ENCODE measurements at places on chromosomes 5 and 9. TPM values are rescaled to one million over a fixed set of nuclear protein-coding genes. Genes with fewer than 3 reads are reported as not detected.

Gene TAF11L5
- not detected for total RNA-seq

- no peak for DNase-seq
These were observed 290.5 kb downstream of the SLF1 start for GRCh38 chr5:94908889-94909480.

Gene CDO1
- not detected for total RNA-seq

Gene TRIO
- 96.4 TPM for total RNA-seq

GRCh38 chr9:88579050-88579715 is 44.2 kb downstream of the NXNL2 start:
- no peak for DNase-seq

Gene LRRC8A
- total RNA-seq, result 15.7 TPM

- DNase-seq, result no peak
These were observed 288.0 kb downstream of the IZUMO3 start for GRCh38 chr9:24257726-24258125.

Gene PCDHB8
- not detected for total RNA-seq

Gene ROR2
- total RNA-seq, result not detected

GRCh38 chr5:81233080-81233634 is at the start of gene CKMT2:
Gene CKMT2, plus strand, starts transcription at chr5:81233322. Its CDS starts 17,811 bp downstream, at chr5:81251133.
- no peak for DNase-seq

GRCh38 chr9:72930828-72931227 is 22.0 kb downstream of the ALDH1A1 start:
- DNase-seq, result no peak

Gene PROP1
- total RNA-seq, result not detected

GRCh38 chr9:92974761-92975755 is 27.7 kb downstream of the FGD3 start:
- DNase-seq, result no peak

Gene CCL21
- total RNA-seq, result 0.26 TPM

DNA sequence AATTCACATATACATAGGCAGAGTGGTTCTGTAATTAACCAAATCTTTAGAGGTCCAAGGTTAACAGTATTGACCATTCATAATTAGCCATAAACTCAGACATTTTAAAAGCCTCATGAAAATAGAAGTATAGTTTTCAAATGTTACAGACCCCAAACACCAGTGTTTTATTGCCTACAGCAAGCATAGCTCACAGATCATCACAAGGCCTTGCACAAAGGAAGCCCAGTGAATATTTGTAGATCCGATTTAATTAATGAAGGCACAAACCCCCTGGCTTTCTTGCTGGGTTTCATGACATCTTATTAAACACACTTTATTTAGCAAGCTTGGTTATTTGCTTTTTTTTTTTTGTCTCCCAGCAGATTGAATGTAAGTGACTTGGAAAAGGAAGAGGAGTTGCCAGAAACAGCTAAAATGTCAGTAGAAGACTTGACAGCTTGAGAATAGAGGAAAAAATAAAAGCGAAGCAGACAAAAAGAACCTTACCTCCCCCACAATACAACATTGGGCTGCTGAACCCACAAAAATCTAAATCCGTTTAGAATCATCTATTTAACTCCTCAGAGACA is 283.9 kb upstream of the TNC start:
- no peak for DNase-seq

Gene C5orf24
- 15.6 TPM for total RNA-seq

Gene TAS2R1
- total RNA-seq, result not detected

- no peak for DNase-seq
These were observed 129.1 kb downstream of the MACROH2A1 start for GRCh38 chr5:135269931-135270421.

Gene TMEM250
- total RNA-seq, result 38.4 TPM

Gene FAM151B
- total RNA-seq, result 0.11 TPM

Gene PCDHB5
- total RNA-seq, result not detected

- DNase-seq, result no peak
These were observed 40.7 kb downstream of the VCAN start for GRCh38 chr5:83512061-83512745.

Gene CORO2A
- 4.9 TPM for total RNA-seq

DNA sequence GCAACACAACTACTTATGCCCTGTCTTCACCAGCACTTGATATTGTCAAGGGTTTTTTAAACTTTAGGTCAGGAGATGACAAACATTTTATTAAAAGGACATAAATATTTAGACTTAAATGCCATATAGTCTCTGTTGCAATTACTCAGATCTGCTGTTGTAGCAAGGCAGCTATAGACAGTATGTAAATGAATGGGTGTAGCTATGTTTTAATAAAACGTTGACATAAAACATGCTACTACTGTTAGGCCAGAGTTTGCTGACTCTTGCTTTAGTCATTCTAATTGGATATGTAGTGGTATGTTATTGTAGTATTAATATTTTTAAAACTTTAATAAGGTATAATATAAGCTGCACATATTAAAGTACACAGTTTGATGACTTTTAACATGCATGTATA is 27.7 kb downstream of the ZNF131 start:
- DNase-seq, result no peak

- no peak for DNase-seq
These were observed 7.6 kb downstream of the ARPC5L start for GRCh38 chr9:124869466-124869985.

- DNase-seq, result peak; percentile 83
These were observed 2.8 kb upstream of the SMARCA2 start for GRCh38 chr9:2012347-2012746.

DNA sequence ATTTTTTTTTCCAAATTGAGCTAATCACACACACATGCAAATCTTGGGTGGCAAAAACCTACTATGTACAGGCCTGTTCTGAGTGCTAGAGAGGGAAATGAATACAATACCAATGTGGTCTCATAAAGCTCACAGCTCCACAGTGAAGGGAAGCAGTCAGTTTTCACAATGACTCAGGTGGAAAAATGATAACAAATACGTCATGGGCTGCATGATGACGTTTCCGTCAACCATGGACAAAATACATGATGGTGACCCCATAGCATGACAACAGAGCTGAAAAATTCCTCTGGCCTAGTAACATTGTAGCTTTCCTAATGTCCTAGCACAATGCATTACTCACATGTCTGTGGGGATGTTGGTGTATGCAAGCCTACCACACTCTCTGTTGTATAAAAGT is 252.5 kb downstream of the TRIM32 start:
- DNase-seq, result no peak

GRCh38 chr5:80246995-80247729 is 8.7 kb downstream of the SERINC5 start:
- DNase-seq, result peak; percentile 44

- no peak for DNase-seq
These were observed 56.1 kb downstream of the AGXT2 start for GRCh38 chr5:34991486-34992238.

DNA sequence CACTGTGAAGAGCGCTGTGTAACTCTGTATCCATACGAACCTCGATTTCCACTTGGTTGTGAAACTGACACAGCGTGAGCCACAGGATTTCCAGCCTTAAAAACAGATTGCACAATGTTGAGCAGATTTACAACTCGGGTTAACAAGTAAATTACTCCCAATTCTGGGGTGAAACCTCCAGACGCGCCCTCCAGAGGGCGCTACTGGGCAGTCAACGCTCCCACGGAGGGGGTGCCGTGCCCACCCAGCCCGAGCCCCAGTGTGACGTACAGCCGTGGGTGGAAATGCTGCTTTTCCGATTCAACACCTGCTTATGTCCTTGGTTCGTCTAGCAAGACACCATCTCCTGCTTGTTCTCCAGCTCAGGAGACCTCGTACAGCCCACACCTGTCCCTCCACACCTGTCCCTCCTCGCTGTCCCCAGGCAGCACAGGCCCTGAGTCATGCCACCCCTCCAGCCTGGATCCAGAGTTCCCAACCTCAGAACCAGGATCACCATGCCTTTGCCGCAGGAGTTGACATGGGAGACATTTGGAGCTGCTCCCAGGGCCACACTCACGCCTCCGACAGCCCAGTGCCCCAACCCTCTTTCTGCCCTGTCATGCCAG is 34.4 kb upstream of the SLC6A3 start:
- DNase-seq, result no peak

DNA sequence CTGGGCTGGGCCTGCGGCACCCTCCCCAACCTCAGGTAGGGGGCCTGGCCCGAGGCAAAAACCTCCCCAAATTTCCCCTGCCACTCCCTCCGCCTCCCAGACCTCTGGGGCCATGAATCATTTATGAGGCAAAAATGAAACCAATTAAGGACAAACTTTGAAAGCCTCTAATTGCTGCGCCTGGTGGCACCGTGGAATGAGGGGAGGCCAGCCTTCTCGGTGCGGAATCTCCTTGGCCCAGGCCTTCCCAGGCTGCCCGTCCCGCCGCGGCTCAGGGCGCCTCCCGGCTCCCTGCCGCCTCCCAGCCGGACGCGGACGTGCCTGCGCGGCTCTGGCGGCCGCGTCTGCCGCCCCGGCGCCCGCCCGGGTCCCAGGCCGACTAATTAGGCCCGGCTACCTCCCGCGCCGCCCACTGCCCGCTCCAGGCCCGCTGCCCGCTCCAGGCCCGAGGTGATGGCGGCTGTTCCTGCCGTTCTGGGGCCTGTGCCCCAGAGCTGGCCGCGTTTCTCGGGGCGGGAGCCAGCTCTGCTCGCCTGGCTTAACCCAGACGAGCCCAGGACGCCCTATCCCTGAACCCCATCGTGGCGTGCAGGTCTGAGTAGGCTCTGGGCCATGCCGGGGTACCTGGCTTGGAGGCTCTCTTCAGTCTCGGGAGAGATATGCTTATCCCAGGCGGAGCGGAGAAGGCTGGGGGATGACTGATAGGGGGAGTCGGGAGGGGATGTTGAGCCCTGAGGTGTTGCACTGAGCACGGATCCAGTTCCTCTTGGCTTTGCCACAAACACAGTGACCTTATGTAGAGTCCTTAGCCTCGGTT is 20.1 kb downstream of the CXXC5 start:
- no peak for DNase-seq

DNA sequence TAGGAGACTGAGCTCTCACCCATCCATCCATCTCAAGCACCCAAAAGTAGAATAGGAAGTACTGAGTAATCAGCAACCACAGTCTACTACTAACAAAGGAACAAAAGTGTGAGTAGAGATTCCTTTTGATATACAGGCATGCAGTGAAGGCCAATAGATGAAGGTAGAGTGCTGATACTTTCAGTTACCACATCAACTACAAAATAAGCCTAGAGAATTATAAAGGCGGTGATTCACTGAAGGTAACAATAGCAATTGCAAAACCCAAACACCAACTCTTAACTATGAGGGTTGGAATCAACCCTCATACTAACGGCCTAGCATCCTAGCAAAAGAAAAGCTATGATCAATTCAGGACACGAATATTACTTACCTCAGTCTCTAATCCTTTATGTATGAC is 992.6 kb downstream of the DNAH5 start:
- no peak for DNase-seq

Gene BAAT
- 0.26 TPM for total RNA-seq

- no peak for DNase-seq
These were observed 152.1 kb downstream of the GNA14 start for GRCh38 chr9:77495834-77496671.

Gene PCDHGA12
- total RNA-seq, result 0.72 TPM

Gene IL3
- not detected for total RNA-seq

- no peak for DNase-seq
These were observed 343.6 kb downstream of the CSNK1G3 start for GRCh38 chr5:123855609-123856008.

Gene MAMDC2
- not detected for total RNA-seq

Gene FCHSD1
- 20.6 TPM for total RNA-seq

Gene STOM
- total RNA-seq, result 49.8 TPM

DNA sequence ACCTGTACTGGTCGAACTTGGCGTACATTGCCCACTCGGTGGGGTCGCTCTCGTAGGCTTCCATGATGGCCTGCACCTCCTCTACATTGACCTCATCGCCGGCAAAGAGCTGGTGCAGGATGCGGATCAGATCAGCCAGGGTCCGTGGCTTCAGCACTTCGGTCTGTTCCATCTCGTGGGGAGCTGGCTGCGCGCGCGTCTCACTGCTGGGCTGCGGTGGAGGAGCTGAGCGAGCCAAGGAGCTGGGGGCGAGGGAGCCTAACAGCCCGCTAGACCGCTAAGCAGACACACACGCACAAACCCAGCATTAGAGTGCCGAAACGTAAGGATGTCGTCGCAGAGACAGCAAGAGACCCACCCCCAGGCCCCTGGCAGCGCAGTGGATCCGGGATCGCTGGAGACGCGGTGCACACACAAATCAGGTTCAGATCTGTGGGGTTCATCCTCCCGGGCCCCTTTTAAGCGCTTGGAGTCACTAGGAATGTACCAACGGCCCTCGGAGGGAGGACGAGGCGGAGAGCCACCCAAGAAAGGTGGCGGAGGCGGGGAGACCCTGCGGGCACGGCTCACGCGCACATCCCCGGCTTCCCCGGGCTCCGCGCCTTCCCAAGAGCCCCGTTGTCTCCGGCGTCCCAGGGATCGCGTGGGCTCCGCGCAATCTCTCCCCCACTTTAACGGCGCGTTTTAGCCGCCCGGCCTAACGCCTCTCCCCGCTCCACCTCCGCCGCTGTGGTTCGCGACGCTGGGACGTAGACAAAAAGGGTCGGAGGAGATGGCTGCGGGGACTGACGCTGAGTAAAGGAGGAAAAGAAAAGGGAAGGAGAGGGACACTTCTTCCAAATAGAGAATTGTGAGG is at the start of gene CDO1:
TSS of gene CDO1 (minus strand) at position 434 of the 856 bp plus-strand sequence. CDS start at position 172, 262 bp downstream.
- DNase-seq, result no peak

DNA sequence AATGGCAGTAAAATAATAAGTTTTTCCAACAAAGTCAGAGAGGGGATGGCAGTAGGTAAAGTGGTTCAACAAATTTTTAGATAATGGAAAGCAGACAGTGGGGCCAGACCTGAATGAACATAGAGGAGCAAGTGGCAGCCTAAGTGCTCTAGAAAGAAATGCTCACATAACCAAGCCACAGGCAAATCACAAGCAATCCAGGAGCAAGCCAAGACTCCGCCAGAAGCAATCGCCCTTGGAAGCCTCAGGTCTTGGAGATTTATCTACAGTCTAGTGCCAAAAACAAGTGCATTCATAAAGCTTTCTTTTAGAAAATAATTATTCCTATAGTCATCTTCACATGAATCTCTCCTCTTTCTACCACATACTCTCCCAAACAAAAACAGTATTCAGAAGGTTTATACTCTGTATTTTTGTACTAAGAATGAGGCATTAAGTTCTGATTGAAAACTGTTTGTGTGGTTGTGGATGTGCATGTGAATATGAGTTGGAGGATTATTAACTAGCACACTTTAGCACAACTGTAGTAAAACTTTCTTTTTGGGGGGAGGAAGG is 375.5 kb downstream of the CDH9 start:
- no peak for DNase-seq

DNA sequence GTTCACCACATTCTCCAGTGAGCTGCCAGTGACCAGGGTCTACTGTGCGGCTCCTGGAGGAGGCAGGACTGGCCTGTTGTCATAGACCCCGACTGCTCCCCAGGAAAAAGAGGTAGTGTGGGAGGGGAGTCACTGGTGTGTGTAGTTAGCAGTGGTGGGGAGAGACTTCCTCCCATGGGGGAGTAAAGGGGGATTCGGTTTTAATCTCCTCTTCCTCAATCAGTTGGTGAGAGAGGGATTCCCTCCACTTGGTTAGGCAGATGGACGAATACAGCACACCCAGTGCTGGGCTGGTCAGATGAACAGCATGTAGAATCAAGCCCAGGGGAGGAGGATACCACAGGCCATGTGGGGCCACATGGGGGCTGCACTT is 207.6 kb upstream of the S1PR3 start:
- DNase-seq, result no peak

GRCh38 chr9:25864509-25864908 is 186.3 kb upstream of the TUSC1 start:
- no peak for DNase-seq

Gene SPATA31C1
- not detected for total RNA-seq

GRCh38 chr5:11477786-11478185 is 426.5 kb downstream of the CTNND2 start:
- no peak for DNase-seq

GRCh38 chr5:142597546-142598337 is 88.1 kb downstream of the FGF1 start:
- no peak for DNase-seq

Gene BTNL8
- total RNA-seq, result not detected

GRCh38 chr9:77019236-77019925 is at the start of gene FOXB2:
Gene FOXB2, plus strand, starts transcription at chr9:77019655. Its CDS starts 0 bp downstream, at chr9:77019655.
- no peak for DNase-seq

Data from GM12878 (cell line).